ENCODE measurements at places on chromosomes 2 and 18. TPM values are rescaled to one million over a fixed set of nuclear protein-coding genes. Genes with fewer than 3 reads are reported as not detected.

The SMAD2 gene
- 171 TPM for total RNA-seq

The POMC gene
- 1.0 TPM for total RNA-seq

The IRS1 gene
- 10.4 TPM for total RNA-seq

The AGXT gene
- not detected for total RNA-seq

The GPR45 gene
- total RNA-seq: not detected

The ALPG gene
- not detected for total RNA-seq

The SERPINE2 gene
- total RNA-seq: 2,341 TPM

The ATP6V1B1 gene
- total RNA-seq: 1.8 TPM

The ANKRD23 gene
- 1.2 TPM for total RNA-seq

The TUBA3E gene
- 0.09 TPM for total RNA-seq

The SLC5A7 gene
- total RNA-seq: not detected

The PLA2R1 gene
- total RNA-seq: 8.0 TPM
